Stimulated activated CD4-positive, alpha-beta T cell treated with anti-CD3 and anti-CD28 coated beads, TNF-alpha, amount 100 ng/mL, for 1 hour (primary cell): ENCODE measurements at places on chromosomes 7 and 10.

GRCh38 chr10:98833542-98833941, 386.8 kb upstream of the HPS1 start:
- DNase-seq, result no peak

GRCh38 chr10:104273286-104273685, 4.3 kb downstream of the GSTO2 start:
- no peak for DNase-seq

DNA sequence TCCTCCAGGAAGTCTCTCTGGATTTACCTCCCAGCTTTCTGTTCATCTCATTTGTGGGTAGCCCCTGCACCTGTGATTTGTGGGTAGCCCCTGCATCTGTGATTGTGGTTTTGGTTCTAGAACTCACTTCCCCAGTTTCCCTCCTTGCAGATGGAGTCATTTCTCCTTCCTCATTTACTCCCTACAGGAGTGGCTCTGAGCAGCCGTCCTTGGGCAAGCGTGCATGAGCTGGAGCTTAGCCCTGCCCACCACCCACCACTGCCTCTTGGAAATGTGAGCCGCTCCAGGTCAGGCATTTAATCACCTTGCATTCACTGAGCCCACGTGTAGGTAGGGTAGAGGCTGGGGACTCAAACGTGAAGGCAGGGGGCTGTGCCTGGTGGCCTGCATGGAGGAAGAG, 8.2 kb downstream of the COL26A1 start:
- no peak for DNase-seq

GRCh38 chr7:85290269-85290668, 103.4 kb upstream of the SEMA3D start:
- DNase-seq, result no peak

GRCh38 chr7:4138866-4139265, 543.2 kb upstream of the FOXK1 start:
- no peak for DNase-seq

GRCh38 chr7:116027786-116028185, 2.8 kb downstream of the TFEC start:
- no peak for DNase-seq

GRCh38 chr7:94649450-94649849, 6.5 kb downstream of the SGCE start:
- no peak for DNase-seq

DNA sequence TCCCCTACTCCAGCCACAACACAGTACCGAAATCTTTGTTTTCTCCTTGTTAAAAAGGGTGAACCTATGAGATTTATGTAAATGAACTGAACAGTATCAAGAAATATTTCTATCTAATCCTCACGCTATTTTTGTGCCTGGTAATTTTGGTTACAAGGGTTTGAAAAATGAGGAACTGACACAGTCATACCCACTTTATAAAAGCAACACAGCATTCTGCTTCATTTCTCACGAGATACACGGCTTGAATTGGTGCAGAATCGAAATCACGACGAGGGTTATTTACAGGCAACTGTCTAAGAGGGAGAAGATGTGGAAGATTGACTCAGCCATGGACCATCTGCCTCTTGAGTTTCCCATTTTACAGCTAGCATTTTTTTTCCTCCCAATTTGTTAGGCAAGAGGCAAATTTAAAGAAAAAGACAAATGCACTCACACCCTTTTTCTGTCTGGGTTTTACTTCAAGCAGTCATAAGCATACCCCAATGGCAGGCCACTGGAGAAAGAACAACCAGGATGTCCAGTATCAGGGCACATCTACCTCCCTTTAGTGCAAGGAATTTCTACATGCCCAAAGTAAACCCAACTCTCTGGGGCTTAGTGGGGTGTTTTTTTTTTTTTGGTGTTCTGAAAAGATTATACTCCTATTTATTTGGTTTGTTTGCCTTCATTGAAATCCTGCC, 108.1 kb downstream of the ITGB8 start:
- no peak for DNase-seq

DNA sequence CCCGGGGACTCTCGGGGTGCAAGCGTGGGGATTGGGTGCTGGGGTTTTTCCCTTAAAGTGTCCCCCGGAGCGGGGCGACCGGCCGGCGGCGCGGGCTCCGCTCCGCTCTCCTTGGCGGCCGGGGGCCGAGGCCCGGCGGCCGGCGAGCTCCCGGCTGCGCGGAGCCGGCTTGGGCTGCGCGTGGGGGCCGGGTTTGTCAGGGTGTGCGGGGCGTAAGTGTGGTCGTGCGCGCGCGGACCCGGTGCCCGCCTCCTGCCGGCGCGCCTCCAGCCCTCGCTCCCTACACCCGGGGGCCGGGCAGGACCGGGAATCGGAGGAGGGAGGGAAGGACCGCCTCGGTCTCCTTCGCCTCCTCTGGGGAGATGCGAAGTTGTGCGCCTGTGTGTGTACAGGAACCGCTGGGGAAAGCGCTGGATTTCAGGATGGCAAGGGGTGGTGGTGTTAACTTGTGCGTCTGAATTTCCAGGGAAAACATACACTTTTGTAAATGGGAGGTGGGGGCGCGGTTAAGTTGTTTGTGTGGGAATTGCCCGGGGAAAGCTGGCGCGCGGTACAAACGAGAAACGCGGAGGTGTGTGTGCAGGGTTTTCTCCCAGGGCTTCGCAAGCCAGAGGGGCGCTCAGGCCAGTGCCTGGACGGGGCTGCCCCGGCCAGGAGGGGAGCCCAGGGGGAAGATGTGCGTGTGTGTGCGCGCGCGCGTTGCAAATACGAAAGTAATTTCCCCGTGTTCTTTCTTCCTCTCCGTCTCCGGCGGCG, 737 bp downstream of the ZMIZ1 start:
- no peak for DNase-seq

DNA sequence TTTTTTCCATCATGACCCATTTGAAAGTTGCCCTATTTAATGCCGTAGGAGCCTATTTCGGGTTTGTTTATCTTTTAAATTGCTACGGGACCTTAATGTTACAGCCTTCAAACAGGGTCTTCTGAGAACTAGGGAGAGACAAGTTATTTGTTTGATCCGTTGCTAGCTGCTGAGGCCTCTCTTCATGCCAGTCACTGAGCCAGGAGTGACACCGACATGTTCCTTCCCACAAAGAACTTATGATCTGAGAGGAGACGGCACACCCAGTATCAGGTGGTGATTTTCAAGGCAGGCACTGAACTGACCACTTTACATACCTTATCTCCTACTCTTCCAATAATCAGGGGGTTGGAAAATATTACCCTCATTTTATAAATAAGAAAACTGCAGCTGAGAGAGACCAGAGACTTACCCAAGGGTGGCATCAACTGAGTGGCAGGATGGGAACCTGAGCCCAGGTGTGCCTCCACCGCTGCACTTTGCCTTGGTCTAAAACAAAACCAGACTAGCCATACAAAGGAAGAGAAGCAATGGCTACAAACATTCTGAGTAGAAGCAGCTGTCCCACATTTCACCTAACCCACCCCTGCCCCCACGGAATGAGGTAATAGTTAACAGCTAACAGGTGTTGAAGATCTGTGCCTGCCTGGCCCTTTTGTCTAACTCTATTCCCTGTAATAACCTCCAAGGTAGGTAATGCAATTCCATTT, 40.5 kb downstream of the PPP1R3C start:
- no peak for DNase-seq
